ENCODE measurements at places on chromosomes 4 and X.

DNA sequence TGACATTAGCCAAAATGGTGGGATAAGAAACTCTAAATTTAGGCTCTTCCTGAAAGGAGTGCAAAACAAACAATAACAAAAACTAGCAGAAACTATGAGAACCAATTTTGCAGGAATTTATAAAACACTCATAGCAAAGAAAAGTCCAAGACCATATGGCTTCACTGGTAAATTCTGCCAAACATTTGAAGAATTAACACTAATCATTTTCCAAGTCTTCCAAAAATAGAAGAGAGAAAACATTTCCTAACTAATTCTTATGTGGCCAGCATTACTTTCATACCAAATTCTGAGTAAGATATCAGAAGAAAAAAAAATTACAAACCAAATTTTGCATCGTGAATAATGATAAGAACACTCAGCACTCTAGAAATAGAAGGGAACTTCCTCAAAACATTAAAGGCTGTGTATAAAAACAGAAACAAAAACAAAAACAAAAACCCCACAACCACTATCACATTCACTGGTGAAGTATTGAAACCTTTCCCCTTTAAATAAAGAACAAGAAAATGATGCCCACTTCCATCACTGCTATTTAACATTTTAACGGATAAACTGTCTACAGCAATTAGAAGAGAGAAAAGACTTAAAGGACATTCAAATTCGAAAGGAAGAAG, 524.3 kb upstream of the GALNTL6 start:
- DNase-seq = no peak

DNA sequence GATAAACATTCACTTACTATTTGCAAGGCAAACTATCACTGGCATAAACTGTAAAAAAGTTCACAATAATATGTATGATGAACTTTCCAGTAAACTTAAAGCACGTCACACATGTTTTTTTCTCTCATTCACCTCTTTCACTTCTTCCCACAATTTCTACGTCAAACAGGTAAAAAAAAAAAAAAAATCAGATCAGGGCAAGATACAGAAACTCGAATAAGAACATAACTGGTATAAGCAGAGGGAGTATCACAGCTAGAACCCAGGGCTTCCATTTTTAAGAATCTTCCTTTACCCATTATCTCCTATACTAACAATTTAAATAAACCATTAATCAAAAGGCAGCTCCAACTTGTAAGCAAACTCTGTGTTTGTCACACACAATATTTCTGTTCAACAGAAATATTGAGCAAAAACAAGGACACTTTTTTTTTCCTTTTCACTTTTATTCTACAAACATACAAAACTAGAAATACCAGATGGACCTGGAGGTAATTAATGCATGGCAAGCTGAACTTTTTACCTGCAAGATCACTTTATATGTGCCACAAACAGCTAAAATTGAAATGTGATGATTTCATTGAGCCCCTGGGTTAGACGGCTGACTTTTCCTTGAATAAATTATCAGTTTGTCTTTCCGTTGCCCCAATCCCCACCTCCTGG, 47.5 kb upstream of the NSUN7 start:
- no peak for DNase-seq

DNA sequence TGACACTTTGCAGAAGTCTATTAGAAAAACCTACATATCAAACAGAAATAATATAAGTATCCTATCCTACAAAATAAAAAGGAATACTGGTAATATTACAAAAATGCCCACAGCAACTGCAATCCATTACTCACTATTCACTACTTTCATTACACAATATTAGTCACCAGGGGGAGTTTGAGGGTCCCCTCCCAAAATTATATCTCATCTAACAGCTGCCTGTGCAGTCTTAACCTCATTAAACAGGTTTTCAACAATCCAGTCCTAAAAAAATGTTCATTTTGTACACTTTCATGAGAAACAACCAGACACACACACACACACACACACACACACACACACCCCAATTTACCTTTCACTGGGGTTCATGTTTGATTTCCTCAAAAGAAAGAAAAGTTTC, 2.9 kb downstream of the CLOCK start:
- DNase-seq = no peak

GRCh38 chr4:166318810-166319525, 445.9 kb downstream of the TLL1 start:
- no peak for DNase-seq

GRCh38 chrX:76919761-76920160, 492.3 kb downstream of the MAGEE1 start:
- DNase-seq = no peak

- DNase-seq = no peak
These were observed 5.2 kb downstream of the HELT start for GRCh38 chr4:185023471-185023870.

DNA sequence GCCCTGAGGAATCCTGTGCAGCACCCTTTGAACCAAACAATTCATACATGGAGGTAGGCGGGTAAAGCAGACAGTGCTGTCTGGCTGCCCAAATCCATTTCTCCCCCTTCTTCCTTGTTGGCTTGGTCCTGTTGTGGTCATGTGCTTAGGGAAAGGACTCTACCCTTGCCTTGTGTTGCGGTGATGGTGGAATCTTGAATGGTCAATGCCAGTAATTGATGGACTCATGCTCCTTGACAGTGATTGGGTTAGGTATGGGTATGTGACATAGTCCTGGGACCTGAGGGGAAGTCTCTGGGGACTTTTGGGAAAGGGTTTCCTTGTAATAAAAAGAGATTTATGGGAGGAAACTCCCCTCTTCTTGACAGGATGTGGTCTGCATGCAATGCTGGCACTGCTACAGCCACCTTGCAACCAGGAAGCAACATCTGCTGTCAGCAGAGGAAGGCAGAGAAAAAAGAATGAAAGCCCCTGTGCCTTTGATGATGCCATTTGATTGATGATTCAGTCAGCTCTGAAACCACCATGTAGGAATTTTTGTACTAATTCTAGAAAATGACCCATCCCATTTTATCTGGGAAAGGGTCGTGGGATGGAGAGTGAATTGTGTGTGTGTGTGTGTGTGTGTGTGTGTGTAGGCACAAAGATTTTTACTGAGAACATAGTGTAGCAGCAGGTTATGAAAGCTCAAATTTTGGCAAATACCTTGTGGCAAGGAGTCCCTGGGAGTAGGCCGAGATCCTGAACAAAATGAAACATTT, 30.0 kb upstream of the HUWE1 start:
- peak; percentile 75 for DNase-seq

DNA sequence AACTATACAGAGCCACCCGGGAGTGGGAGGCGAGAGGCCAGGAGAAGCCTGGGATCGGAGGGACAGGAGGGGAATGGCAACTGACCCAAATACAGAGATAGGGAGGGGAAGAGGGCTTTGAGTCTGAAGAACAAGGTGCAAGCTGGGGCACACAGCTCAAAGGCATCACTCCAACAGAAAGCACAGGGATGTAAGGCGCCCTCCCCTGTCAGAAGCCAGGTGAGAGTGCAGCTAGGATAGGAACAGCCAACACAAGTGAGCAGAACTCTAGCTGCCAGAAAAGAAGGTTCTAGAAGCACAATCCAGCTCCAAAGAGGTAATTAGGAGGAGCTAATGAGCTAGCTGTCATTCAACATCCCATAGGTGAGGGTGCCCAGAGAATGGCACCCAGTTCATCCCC, 232.2 kb downstream of the DHX15 start:
- DNase-seq = no peak

GRCh38 chr4:10731162-10731561, 46.6 kb upstream of the CLNK start:
- no peak for DNase-seq

GRCh38 chrX:124931241-124931640, 388.4 kb upstream of the TEX13C start:
- DNase-seq = no peak
